Right ventricle myocardium superior (tissue), 1 donor: ENCODE measurements at places on chromosomes 7 and 10. TPM values are rescaled to one million over a fixed set of nuclear protein-coding genes. Genes with fewer than 3 reads are reported as not detected.

DNA sequence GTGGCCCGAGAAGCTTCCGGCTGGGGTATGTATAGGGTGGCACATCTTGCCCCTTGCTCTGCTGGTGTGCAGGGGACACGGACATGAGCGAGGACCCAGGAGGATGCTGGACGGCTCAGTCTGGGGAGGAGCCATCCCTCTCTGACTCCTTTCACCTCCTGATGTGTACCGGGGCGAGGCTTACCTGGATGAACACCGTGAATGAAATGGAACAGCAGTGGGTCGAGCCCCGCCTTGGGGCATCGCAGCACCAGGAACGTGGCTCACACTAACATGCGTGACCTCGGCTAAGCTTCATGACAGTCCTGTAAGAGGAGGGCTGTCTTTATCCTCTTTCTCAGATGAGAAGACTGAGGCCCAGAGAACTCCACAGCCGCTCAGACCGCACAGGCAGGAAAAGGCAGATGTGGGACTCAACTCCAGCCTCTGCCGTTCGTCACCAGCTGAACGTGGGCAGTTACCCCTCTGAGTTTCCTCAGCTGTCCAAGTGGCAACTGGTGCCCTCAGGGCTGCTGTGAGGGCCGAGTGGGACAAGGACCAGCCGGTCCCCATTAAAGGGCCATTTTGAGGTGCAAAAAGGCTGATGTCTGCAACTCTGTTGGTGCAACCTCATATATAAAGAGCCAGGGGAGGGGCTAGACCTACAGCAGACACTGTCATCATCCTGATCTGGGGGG, 54.5 kb downstream of the INSIG1 start:
- no peak for DNase-seq

GRCh38 chr7:44944821-44945220, 34.0 kb downstream of the MYO1G start:
- DNase-seq: no peak

CBX3 gene
- total RNA-seq: 54.2 TPM

GRCh38 chr10:27241010-27241651, 534 bp upstream of the ACBD5 start:
- peak; percentile 47 for DNase-seq

DNA sequence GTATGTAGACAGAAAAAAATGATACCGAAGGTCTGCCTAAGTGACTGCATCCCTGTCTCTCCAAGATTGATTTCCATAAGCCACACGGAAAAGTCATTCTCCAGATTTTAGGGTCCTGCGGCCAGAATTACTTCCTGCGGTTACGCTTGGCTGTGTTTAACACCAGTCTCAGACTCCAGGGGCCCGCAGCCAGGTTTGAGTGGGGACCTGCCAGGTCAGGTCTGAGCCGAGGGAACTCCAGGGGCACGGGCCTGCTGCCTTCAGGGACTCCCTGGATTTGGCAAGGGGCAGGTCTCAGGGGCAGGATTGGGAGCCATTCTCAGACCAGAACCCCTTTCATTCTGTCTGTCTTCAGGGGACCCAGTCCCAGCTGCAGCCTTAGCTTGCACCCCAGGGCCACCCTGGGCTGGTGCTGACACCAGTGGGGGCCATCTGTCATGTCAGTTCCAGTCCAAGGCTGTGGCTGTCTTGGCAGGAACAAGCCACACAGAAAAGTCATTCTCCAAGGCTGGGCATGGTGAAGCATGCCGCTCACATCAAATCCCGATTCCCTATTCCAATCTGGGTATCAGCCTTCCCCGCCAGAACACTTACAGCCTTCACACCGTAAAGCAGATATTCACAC, 39.0 kb downstream of the TMEM120A start:
- DNase-seq: no peak

SEC61G gene
- 130 TPM for total RNA-seq

TNRC18 gene
- 29.5 TPM for total RNA-seq
